ENCODE measurements at places on chromosomes 12 and 14. TPM values are rescaled to one million over a fixed set of nuclear protein-coding genes. Genes with fewer than 3 reads are reported as not detected.

The CCDC177 gene
- total RNA-seq = not detected

DNA sequence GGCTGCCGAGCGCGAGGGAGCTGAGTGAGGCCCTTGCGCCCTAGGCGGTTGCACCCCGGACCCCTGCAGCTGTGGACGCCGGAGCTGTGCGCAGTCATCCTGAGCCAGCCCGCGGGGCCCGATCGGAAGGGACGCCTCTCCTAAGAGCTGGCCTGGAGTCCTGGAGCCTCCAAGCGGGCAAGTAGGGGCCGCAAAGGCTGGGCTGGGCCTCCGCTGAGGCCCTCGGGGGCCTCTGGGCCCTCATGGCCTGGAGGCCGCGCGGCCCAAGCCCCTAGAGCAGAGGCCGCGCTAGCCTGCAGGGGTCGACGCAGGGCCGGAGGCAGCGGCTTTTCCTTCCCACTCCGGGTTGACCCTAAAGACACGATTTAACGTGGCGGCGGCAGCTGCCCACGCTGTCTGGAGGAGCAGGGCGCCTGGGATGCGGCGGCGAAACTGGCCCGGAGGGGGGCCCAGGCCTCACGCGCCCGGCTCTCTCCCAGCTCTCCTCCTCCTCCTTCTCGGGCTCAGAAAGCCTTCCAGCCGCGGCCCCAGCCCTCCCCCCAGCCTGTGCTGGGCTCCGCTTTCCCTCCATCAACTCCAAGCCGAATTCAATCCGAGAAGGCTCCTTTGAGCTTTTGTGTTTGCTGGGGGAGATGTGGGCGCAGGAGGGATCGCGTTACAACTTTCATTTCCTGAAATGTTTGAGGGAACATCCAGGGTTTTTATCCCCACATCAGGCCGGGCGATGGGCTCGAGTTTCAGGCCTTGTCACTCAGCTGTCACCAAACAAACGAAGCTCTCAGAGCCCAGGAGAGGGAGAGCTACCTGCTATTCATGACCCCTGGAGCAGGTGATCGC lies 11.6 kb downstream of the SIX1 start:
- no peak for DNase-seq

- no peak for DNase-seq
These were observed 13.3 kb upstream of the YBX3 start for GRCh38 chr12:10736463-10736862.

GRCh38 chr14:61460718-61461611 lies 139.6 kb downstream of the PRKCH start:
- no peak for DNase-seq

The CD4 gene
- total RNA-seq = 1.6 TPM

- no peak for DNase-seq
These were observed 120.4 kb upstream of the CNOT2 start for GRCh38 chr12:70122804-70123203.

- no peak for DNase-seq
These were observed 190.9 kb upstream of the RASSF8 start for GRCh38 chr12:25767606-25768005.

GRCh38 chr14:104319491-104320241 lies 181.3 kb downstream of the KIF26A start:
- DNase-seq = no peak

- DNase-seq = no peak
These were observed 225.8 kb upstream of the PLXNC1 start for GRCh38 chr12:93922583-93923006.

The YY1 gene
- total RNA-seq = 35.3 TPM

Measured in esophagus squamous epithelium (tissue), 5 donors.